Stimulated activated CD4-positive, alpha-beta T cell treated with anti-CD3 and anti-CD28 coated beads, TNF-alpha, amount 100 ng/mL, for 24 hours (primary cell): ENCODE measurements at places on chromosomes 12 and 14.

- no peak for DNase-seq
Measured at GRCh38 chr12:14043776-14044175, 62.4 kb upstream of the GRIN2B start.

DNA sequence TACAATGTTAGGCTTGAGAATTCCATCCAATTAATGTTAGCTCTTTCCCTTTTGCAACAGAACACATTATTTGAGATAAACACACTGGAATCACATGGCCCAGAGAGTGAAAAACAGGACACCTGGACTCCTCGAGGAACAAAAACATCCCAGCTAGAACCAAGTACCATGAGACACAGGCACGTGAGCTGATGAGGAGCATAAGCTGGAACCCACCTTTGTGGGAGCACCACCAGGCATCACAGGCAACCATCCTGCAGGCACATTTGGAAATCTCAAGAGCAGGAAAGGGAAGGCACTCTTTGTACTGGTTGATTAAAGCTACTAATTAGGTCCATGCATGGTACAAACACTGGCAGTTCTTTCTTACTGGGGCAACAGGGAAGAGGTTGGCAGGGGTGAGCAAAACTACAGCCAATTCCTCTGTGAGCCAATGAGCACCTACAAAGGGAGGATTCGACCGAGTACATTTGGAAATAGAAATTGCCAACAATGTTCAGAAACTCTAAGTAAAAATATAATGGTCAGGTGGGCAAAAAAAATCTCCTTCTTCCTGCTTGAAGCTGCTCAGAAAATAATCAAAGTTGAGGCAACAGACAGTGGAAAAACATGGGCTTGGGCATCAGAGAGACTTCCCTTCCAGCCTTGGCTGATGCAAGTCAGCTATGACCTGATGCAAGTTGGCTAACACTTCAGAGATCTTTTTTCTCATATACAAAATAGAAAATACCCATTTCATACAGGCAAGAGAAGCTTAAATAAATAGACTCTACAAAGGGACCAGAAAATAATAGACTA lies 216.7 kb downstream of the NUAK1 start:
- no peak for DNase-seq

DNA sequence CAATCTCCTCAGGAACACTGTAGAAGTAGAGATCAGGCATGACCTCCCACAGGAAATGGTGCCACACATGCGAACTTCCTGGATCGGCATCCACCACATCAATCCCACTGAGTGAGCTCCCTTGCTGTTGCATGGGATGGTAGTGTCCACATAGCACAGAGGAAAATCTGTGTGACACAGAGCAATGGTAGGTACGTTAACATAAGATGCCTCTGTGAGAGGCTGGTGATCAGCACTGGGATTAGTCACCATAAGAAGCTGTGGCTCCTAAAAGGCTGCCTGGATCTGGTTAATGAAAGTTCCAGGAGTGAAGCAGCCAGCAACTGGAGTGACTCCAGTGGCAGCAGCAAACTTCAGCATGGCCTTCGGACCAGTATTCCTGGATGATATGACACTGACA lies 21.8 kb downstream of the WDHD1 start:
- DNase-seq: no peak

DNA sequence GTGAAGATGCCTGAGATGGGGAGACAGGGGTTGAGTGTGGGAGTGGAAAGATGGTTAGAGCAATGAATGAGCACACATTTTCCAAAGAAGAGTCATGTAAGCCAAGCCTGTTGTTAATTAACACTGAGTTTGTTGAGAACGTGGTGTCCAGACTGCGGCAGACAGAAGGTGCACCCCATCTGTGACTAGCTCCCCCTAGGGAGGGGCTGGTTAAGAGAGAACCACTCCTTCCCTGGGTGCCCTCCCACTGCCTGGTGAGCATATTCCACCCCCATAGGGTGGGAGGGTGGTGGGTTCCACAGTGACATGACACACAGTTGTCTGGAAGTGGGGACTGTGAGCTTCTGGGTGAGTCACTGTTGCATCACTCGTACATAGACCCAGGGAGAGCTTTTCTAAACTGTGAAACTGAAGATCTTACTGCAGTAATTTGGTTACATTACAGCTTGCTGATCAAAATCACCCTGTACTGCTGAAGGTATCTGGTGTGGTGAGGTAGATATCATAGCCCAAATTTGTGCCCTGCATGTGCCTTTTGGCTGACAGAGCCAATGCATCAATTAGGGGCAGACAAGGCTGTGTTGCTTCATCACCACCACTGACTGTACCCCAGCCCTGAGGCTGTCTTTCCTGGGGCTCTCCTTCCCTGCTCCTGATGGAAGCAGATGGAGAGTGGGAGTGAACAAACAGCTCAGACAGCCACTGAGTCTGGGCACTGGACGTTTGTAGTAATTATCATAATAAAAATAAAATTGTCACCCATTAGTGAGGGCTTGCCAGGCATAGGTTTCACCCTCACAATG lies 150.9 kb downstream of the EMP1 start:
- DNase-seq: peak; percentile 42

- DNase-seq: no peak
Measured at GRCh38 chr12:98345308-98345876, 170.0 kb upstream of the TMPO start.

DNA sequence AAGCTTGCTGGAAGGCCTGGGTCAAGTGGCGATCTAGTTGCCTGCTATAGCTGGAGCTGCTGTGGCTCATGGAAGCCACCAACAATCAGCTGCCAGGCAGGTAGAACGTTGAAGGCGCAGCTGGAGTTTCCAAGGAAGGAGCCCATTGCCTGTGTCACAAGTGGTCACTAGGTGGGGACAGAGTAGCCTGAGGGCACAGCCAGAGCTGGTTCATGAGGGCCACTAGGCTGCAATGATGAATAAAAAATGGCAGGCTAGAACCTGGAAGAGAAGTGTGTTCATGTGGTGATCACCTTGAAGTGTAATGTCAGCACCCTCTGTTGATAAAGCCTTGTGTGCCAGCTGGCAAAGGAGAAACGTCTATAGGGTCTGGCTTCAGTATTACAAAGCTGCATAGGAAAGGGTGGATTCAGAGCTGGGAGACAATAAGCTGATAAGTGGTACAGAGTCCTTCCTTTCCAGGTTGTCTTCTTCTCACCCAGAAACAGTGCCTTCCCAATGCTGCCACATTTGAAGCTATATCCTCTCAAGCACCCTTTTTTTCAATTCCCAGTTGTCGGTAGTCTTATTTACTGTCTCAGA lies 165.8 kb downstream of the EMP1 start:
- peak; percentile 11 for DNase-seq

DNA sequence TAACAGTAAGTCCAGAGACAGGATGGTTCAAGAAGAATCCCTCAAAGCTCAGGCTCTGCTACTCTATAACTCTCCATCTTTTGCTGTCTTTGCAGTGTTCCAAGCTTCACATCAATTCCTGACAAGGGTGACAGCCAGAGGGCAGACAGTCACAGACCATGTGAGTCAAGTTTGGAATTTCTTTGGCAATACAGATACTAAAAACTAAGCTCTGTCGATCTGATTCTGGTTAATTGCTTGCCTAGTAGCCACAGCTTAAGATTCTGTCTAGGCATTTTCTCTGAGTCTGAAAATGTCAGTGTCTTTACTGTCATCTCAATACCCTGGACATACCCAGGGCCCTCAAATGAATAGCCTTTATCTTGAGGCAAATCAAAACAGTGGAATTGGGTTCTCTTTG lies 153.7 kb downstream of the CEP128 start:
- DNase-seq: no peak

GRCh38 chr14:94175011-94175745 lies 1.1 kb downstream of the PPP4R4 start:
- no peak for DNase-seq

- no peak for DNase-seq
Measured at GRCh38 chr14:31960039-31960438, 117.1 kb upstream of the ARHGAP5 start.

DNA sequence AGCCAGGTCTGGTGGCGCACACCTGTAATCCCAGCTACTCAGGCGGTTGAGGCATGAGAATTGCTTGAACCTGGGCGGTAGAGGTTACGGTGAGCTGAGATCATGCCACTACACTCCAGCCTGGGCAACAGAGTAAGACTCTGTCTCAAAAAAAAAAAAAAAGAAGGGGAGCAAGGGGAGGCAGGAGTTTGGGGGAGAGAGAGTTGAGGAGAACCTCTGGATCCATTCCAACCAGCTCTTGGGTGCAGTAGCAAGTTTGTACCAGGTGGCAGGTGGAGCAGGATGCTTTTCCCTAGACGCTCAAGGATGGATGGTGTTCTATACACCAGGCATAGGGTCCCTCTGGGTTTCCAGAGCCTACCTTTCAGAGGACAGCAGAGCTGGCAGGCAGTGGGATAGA lies 1.9 kb downstream of the NFE2 start:
- no peak for DNase-seq

DNA sequence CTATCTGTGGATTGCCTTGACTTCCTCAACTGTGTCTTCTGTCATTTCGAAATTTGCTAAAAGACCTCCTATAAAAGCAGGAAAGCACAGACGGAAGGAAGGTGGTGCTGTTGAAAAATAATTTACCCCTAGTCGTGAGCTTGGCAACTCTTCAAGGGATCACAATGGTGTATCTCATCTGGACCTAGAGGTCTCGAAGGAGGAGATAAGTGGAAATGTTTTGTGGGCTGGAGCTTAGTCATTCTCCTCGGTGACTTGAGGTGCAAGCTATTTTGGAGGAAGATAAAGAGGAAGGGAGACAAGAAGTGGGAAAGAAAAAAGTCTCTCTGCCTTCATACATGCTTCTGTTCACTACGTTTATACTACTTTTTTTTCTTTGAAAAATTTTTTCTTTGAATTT lies 89.9 kb downstream of the FLRT2 start:
- DNase-seq: no peak

DNA sequence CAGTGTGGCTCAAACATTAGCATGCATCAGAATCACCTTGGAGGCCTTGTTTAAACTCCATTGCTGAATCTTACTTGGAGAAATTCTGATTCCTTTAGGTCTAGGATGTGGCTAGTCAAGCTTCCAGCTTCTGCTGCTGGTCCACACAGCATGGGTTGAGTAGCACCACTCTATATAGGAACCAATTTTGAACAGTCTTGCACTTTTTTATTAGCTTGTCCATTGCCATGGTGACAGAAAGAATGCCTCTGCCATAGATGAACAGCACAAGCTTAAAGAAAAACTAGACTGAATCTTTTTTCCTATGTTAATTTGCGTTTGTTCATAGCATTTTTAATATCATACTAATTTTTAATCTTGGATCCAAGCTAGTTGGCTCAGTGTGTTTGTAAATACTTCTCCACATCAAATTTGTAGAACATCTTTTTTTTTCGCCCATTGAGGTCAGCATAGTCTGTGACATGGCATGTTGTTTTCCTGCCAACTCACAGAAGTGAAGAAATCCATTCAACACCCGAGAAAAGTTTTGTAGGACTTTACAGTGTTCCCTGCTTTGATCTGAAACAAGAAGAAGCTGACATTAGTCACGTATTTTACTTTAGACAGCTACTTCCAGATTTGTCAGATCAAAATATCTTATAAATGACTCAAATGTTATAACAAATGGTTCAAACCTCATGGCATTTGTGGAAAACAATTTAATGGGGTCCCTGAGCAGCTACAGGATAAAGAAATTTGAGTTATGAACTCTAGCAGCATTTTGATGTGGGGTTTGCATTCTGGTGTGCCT lies 438.8 kb downstream of the EGLN3 start:
- no peak for DNase-seq

- no peak for DNase-seq
Measured at GRCh38 chr12:11718768-11719253, 69.3 kb downstream of the ETV6 start.

- no peak for DNase-seq
Measured at GRCh38 chr12:119699199-119699760, 31.3 kb downstream of the PRKAB1 start.
